ENCODE measurements at places on chromosomes 2 and 18.

GRCh38 chr2:25354116-25354515, 12.4 kb upstream of the DNMT3A start:
- no peak for DNase-seq

- DNase-seq: no peak
These were observed 220.4 kb upstream of the FOSL2 start for GRCh38 chr2:28172114-28172898.

GRCh38 chr2:218344090-218344754, 12.4 kb upstream of the CATIP start:
- DNase-seq: no peak

GRCh38 chr2:196492946-196493345, 146.6 kb upstream of the CCDC150 start:
- no peak for DNase-seq

GRCh38 chr2:49426996-49427395, 272.7 kb upstream of the FSHR start:
- no peak for DNase-seq

DNA sequence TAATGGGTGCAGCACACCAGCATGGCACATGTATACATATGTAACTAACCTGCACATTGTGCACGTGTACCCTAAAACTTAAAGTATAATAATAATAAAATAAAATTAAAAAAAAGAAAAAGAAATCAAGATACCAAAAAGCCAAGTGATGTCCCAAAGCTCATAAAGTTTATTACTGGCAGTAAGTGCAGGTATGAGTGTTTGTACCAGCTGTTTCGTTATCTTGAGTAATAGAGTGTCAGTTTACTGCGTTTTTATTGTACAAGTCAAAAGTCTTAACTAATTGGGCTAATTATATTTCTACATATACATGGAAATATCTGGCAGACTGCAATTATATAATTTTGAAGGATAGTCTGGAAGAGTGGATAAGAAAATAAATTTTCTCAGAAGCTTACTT, 41.8 kb downstream of the MFSD6 start:
- no peak for DNase-seq

DNA sequence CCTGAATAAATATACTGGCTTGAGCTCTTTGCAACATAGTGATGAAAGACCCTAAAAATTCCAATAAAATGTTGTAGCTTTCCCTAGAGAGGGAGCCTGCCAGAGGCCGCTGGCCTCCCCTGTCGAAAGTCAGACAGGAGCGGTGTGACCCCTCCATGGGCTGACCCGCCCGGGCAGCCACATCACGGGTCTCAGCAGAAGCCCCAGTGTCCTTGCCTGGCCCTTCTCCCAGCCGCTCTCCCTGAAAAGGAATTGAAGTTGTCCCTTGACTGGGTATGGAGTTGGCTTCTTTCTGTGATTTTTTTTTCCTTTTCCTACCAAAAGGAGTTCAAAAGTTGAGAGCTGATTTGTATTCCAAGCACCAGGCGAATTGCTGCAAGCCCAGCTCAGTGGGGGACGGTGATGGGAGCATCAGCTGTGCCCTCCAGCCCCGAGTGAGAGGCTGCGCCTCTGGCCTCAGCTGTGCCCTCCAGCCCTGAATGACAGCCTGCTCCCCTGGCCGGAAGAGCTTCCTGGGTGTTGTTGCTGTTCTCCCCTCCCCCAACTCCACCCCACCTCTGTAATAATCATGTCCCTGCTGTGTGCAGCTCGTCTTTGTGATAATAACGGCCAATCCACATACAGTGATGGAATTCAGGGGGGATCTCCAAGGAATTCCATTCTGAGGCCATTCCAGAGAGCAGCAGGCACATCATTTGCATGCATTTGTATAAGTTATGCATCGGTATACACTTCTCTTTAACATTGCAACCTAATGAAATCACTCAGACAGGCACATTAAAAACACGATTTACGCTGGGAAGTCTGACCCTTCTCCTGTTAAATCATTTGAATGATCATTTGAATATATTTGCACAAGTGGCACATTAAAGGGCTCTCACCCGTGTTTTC, 501.0 kb downstream of the EIPR1 start:
- DNase-seq: no peak

DNA sequence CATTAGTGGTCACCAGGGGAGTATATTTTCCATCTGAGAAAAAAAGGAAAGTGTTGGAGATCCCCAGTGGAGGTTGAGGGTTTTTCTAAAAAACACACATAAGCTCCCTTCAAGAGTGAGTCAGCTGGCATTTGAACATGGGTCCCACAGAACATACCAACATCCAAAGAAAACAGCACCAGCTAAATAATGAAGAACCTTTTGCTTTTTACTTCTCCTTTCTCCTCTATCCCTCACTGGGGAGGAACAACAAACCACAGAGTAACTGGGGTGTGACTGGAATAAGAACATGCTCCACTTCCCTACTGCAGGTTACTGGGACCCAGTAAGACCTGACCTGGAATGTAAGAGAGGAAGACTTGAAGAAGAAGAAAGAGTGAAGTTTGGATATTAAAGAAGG, 56.5 kb upstream of the RAPH1 start:
- no peak for DNase-seq

DNA sequence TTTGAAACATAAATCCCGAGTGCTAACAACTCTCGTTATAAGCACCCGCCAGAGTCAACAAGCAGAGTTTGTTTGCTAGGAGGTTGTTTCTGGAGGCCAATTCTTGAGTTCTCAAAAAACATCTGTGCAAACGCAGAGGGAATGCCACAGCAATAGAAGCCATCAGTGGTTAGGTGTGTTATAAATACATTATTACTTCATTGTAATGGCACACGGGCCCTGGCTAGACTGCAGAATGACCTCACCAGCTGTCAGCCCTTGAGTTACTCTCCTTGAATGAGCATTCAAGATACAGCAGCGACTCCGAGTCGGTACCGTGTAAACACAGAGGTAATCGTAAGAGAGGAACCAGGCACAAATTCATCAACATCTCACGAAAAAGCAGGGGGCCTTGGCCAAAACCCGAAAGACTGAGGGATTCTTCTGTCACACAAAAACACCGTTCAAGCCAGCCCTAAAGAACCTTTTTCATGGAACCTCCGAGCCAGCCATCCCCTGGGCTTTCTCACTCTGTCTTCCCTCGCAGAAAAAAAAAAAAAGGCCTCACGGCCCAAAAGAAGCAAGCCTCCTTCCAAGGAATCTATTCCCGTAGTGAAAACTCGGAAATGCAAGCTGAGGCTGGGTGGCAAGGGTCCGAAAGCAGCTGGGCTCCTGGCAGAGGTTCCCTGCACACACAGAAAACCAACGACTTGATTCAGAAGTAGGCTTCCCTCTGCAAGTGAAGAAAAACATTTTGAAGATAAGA, 133.7 kb upstream of the MEIS1 start:
- DNase-seq: no peak

- no peak for DNase-seq
These were observed 1162.4 kb upstream of the NRXN1 start for GRCh38 chr2:52194342-52194741.

- DNase-seq: no peak
These were observed 583.0 kb downstream of the THSD7B start for GRCh38 chr2:137348301-137348700.

GRCh38 chr2:85886590-85886989, 2.2 kb downstream of the ST3GAL5 start:
- DNase-seq: peak; percentile 17

DNA sequence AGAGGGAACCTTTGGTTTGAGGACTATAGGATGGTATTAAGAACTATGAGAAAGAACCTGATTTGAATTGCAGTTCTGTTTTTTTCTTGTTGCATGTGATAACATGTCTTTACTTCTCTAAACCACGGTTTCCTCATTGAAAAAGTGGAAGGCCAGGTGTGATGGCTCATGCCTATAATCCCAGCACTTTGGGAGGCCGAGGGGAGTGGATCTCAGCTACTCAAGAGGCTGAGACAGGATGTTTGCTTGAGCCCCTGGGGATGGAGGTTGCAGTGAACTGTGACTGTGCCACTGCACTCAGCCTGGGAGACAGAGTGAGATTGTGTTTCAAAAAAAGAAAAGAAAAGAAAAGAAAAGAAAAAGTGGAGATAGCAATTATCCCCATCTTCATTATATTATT, 32.3 kb downstream of the SCN9A start:
- no peak for DNase-seq

DNA sequence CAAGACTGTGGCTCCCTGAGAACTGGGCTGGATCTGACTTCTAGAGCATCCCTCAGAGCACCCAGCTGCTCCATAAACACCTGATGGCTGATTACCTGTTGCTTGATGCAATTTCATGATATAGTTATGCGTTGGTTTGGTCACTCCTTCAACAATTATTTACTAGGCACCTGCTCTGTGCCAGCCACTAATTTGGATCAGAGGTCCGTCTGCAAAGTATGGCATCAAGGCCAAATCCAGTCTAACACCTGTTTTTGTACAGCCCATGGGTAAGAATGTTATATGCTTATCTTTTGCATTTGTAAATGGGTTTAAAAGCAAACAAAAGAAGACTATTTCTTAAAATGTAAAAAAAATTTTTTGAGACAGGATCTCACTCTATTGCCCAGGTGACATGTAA, 348.2 kb downstream of the ALK start:
- no peak for DNase-seq

GRCh38 chr2:131349021-131349420, 14.9 kb downstream of the RAB6D start:
- DNase-seq: no peak

DNA sequence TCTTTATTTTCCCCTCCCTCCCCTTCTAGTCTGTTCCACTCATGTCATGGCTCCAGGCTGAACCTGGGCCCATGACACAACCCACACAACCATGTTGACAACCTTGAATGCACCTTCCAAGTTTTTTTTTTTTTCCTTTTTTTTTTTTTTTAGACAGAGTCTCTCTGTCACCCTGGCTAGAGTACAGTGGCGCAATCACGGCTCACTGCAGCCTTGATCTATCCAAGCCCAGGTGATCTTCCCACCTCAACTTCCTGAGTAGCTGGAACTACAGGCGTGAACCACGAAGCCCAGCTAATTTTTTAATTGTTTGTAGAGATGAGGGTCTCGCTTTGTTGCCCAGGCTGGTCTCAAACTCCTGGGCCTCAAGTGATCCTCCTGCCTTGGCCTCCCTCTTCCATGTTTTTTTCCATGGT, 21.9 kb upstream of the ROCK2 start:
- DNase-seq: no peak

- DNase-seq: no peak
These were observed 29.1 kb upstream of the CPS1 start for GRCh38 chr2:210527286-210527685.

GRCh38 chr2:73925033-73925704, 1.5 kb upstream of the DGUOK start:
- no peak for DNase-seq

DNA sequence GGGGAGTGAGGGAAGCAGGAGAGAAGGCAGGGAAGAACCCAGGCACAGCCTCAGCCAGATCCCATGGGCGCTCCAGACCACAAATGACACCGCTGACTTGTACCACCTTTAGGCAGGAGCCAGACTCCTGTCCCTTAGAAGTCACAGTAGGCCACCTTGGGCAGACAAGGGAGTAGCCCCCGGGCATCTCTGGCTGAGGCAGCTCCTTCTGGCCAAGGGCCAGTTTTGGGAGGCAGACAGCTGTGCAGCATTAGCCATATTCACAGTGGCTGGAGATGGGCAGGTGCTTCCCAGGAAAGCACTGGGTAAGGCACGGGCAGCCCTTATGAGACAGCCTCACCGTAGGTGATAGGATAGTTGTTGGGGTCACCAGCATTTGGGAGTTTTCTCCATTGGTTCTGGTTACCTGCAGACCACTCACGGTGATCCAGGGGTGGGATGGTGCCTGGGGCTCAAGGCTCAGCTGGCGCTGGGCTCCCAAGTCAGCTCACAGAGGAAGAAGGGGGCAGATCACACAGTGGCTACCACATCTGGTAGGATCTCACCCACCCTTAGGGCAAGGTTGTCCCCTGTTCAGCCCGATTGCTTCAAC, 2.1 kb downstream of the ASTL start:
- no peak for DNase-seq

DNA sequence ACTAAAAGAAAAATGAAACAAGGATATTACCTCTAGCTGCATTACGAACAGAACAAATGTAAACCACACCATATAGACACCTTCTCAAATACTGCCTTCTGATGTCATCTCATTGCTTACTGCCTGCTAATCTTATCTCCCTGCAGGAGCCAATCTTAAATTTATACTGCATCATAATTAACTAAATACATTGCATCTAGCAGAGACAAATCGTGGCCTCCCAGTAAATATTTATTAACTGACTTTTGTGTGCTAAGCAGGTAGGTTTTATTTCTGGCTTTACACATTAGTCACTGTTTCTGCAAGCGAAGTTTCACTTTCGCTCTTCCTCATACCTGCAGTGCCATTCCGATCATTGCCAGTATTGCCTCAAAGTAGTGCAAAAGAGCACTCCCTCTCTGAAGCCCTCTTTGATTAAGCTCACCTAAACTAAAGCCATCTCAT, 67.5 kb downstream of the SPATS2L start:
- peak; percentile 48 for DNase-seq

DNA sequence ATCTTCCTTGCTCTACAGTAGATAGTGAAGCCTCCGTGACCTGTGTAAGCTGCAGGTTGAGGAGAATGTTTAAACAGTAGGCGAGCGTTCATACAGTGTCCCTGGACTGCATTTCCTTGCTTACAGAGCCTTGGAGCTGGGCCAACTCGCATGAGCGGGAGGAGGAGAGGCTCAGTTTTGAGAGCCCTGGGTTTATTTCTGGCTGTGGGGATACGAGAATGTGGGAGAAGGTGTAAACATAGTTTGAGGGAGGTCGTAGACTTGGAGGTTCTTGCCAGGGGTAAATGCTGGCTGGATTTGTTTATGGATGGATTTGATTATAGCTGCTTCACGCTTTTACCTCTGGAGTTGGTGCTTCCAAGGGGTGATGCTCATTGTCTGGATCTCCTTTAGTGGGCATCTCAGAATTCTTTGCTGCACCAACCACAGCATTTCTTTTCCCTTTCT, 20.8 kb downstream of the CRIM1 start:
- DNase-seq: no peak

DNA sequence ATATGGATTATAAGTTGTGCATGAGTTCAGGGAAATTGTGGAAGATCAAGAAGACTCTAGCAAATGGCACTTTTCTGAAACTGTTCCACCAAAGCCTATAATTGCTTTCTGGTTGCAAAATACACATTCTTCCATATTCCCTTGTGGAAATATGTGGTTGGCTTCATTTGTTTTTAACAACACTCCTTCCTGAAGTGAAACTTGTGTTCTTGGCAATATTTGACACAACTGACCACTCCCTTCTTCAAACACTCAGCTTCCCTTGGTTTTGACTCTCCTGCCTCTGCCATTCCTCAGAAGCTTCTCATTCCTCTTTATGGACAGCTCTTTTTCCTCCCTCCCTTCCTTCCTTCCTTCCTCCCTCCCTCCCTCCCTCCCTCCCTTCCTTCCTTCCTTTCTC, 192.3 kb downstream of the PMAIP1 start:
- no peak for DNase-seq

GRCh38 chr2:46311651-46312223, 14.5 kb downstream of the EPAS1 start:
- no peak for DNase-seq

- no peak for DNase-seq
These were observed 36.1 kb downstream of the RNF152 start for GRCh38 chr18:61856678-61857077.

DNA sequence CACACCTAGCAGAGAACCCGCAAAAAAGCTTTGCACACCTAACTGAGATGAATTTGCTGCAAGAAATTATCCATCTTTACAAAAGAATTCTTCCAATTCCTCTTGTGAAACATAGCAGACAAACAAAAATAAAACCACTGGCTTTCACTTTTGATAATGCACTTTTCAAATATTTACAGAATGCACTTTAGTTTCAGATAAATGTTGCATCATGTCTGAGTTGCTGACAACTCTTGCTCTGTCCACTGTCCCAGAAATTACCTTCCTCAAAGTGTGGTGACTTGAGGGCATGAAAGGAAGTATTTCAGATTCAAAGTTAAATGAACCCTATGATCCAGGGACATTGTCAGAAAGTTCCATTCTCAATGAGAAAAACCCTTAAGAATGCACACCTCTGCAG, 256.2 kb upstream of the PARD3B start:
- DNase-seq: no peak

Data from activated CD4-positive, alpha-beta T cell treated with anti-CD3 and anti-CD28 coated beads, Interleukin-2, amount 50 U/mL, for 24 hours (primary cell).